ENCODE measurements at places on chromosomes 5 and 9.
A peak's percentile ranks its signal among the peaks of the same experiment; 100 is the strongest.

- no peak for DNase-seq
These were observed 21.9 kb upstream of the VDAC1 start for GRCh38 chr5:134026521-134027287.

DNA sequence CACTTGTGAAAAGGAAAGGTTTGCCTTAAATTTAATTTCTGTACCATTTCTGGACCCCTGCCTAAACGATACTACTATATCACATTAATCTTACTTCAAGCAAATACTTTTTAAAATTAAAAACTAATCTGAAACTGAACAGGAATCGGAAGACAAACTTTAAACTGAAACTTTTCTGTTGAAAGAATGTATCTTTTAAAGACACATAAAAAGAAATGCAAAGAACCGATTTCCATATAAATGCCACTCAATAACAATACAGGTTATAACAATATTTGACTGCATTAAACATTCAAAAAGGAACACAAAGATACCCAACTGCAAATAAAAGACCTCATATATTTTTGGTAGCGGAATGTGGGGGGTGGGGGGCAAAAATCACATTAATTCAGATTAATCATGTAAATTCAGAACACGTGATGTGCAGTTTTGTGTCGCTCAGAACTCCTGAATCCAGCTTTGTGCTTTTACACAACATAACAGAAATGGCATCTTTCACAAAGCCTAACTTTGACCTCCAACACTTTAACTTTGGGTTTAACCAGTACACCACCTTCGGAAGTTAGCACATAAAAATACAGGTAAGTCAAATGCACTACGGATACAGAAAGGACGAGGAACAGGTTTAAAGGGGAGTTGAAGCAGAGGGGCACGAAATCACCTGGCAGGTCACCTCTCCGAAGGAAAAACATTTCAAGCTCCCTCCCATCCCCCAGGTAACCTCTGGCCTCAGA lies 925 bp downstream of the LIFR start:
- peak; percentile 55 for DNase-seq

- DNase-seq = no peak
These were observed 499.8 kb upstream of the GRIA1 start for GRCh38 chr5:152990649-152991048.

GRCh38 chr5:87347841-87348240 lies 64.9 kb downstream of the CCNH start:
- DNase-seq = no peak

DNA sequence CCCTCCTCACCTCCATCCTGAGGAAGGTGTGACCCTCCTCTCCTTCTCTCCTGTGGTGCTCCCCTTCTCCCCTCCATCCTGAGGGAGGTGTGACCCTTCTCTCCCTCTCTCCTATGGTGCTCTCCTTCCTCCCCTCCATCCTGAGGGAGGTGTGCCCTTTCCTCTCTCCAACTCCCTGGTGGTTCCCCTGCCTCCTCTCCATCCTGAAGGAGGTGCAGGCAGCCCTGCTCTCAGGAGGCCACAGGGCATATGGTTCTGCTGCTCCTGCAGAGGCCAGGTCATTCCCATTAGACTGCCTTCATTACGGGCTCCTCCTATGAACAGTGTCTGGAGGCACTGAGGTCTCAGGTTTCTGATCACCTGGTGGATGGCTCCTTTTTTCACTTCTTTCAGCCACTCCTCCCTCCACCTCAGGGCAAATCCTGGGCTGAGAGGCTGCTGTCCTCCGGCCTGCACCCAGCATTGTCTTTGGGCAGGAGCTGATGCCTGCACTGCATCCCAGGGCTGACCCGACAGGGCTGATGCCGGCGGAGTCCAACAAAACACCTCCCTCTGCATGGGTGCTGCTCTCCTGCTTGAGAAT lies 197.1 kb downstream of the MED10 start:
- no peak for DNase-seq

- no peak for DNase-seq
These were observed 1.7 kb downstream of the RRAGA start for GRCh38 chr9:19050637-19051591.

- no peak for DNase-seq
These were observed 131.4 kb upstream of the SHB start for GRCh38 chr9:38200431-38200830.
